Fibroblast of gingiva (primary cell): ENCODE measurements at places on chromosomes 3 and 15.

GRCh38 chr3:155217591-155217990 is 75.9 kb downstream of the STRIT1 start:
- DNase-seq = peak; percentile 61

DNA sequence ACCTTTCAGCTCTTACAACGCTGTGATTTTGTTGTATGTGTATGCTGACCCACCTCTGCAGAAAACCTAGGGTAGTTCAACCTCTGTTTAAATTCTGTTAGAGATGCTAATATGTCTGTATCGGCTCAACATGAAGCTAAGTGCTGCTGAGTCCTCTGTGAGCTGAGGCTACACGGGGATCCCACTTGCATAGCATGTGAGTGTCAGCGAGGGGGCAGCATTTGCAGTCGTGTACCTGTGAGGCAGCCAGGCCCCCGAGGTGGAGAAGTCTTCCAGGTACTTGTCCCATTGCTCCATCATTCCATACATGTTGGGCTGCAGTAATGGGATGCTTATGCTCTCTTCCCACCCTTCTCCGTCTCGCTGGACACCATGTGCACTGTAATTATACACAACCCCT is 3.7 kb downstream of the MKRN2OS start:
- no peak for DNase-seq

DNA sequence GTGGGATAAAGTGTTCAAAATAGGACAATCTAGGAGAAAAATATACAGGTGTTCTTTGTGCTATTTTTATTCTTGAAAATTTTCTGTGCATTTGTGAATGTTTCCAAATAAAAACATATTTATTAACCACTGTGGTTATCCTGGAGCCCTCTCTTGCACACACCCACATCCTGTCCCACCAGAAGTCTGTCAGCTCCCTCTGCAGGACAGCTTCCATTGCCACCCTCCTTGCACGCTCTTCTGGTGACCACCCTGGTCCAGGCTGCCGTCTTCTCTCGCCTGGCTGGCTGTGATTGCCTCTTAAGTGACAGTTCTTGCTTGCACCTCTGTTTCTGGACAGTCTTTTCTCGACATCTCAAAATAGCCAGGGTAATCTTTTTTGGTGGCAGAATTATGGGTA is 394.0 kb downstream of the LRTM1 start:
- no peak for DNase-seq

DNA sequence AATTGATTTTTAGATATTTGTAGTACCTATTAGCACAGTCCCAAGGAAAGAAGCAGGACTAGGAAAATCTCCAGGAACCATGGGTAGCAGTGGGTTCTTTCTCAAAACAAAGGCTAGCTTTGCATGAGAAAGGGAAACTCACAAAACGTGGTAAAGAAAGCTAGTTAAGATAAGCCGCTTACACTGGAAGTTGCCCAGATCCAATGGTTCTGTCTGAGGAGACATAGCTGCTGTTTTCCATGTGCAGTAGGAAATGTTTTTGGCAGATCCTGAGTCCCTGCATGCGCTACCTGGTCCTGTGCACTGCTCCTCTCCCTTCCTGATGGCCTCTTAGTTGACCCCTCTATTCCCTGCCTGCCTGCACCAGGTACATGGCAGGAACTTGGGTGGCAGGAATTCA is 60.4 kb downstream of the TFG start:
- DNase-seq = no peak

- DNase-seq = no peak
Observed at GRCh38 chr3:13700889-13701288, 152.0 kb downstream of the FBLN2 start.

GRCh38 chr3:73511571-73512525 is 112.9 kb downstream of the PDZRN3 start:
- DNase-seq = no peak

GRCh38 chr15:59168536-59168935 is 38.1 kb upstream of the LDHAL6B start:
- DNase-seq = no peak

- DNase-seq = no peak
Observed at GRCh38 chr3:128709038-128709437, 16.9 kb upstream of the RAB7A start.

DNA sequence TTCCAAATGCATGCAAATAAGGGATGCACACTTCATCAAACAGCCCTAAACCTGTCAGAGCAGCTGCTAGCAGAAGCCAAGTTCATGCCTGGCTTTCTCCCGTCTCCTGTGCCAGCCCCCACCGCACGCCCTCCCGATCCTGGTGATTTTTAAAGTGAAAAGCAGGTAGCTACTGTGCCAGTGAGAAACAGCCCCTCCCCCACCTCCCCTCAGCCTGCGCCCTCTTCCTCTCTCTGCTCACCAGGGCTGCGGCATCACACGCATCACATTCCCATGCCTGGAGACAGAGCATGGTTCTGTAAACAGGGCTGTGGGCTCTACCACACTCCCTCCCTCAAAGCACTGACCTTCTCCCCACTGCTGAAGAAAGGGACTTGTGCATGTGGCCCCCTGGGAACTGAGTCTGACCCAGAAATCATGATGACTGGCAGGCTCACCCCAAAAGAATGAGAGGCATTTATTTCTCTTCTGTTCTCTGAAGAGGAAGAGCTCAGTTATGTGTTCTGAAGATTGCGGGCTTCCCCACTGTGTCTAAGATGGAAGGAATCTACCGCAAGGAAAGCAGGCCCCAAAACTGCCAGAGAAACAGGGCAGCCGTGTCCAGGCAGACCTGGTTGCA is 14.5 kb upstream of the SLC6A1 start:
- DNase-seq = no peak

- DNase-seq = no peak
Observed at GRCh38 chr3:192352142-192352541, 375.2 kb downstream of the FGF12 start.

DNA sequence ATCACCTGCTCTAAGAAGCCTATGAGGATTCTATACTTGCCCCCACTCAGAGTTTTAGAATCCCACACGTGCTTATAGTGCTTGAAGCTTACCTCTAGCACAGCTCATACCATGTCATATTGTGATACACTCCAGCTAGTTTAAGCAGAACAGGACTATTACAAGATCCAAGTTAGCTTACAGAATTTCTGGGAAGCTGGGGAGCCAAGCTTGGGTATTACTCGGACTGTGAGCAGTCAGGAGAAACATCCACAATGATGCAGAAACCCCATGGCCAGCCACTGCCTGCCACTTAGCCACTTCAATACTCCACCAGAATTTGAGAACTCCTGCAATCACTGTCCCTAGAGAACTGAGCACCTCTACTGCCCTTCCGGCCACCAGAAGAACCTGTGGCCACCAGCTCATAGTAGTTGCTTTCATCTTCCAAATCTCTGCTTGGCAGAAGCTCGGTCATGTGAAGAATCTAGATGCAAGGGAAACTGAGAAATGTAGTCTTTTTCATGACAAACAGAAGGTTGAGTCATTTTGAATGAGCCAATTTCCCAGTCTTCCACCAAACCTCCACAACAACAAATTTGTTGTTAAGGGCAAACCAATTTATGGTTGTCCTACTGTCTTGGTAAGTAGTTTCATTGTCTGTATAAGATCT is 27.7 kb upstream of the SSR3 start:
- DNase-seq = no peak

GRCh38 chr3:10284496-10284895 is 8.3 kb downstream of the GHRL start:
- DNase-seq = no peak

- peak; percentile 89 for DNase-seq
Observed at GRCh38 chr3:48694610-48695392, 9.1 kb upstream of the NCKIPSD start.

DNA sequence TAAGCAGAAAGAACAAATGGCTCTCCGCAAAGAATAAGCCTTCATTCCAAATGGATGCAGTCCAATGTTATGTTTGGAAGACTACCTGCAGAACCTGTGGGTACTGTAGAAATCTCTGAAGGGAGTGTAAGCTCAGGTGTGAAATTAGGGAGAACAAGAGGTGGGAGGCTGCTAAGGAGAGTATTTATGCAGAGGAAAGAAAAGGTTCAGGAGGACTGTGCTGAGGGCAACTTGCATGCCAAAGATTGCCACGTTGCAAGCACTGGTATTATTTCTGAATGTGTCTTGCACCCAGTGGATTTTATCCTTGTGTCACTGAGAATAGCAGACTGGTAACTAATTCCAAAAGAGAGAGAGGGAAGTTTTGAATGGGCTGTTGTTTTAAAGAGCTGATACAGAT is 144.1 kb downstream of the ITPR1 start:
- no peak for DNase-seq

- DNase-seq = peak; percentile 47
Observed at GRCh38 chr3:114454551-114455251, 160.9 kb downstream of the TIGIT start.

GRCh38 chr3:36215241-36215640 is 165.1 kb upstream of the STAC start:
- no peak for DNase-seq

DNA sequence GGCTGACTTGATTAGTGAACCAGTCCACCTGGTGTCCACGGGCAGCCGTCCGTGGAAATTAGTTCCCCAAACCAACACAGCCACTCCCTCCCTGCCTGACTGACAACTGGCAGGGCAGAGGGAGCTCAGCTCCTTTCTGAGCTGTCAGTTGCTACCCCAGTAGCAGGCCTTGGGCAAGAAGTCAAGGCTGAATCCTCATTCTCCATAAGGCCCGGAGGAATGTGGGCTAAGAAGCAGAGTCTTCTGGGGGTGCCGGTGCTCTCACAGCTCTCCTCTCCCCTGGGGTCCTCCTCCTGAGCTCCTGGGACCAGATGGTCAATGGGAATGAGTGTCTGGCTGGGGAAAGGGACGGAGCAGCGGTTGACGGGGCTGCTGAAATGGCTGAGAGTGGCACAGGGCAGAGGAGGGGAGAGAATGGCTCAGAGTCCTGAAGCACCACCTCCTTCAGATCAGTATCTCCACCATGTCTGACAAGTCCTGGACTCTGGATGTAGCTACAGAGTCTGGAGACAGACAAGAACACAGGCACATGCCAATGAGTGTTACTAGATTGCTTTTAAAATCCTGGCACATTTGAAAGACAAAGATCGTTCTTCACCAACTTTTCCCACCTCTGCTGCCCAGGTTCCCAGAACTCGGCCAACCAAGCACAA is 16.9 kb downstream of the AMOTL2 start:
- DNase-seq = no peak

DNA sequence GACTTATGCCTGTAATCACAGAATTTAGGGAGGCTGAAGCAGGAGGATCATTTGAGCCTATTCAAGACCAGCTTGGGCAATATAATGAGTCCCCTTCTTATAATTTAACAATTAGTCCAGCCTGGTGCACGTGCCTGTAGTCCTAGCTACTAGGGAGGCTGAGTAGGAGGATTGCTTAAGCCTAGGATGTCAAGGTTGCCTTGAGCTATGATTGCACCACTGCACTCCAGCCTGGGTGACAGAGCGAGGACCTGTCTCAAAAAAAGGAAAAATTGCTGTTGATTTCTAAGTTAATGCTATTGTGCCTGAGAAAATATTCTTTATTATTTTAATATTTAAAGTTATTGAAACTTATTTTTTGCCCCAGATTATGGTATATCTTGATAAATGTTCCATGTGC is 159.0 kb downstream of the NLGN1 start:
- no peak for DNase-seq

GRCh38 chr15:65916664-65917406 is 47.5 kb downstream of the RAB11A start:
- peak; percentile 59 for DNase-seq

- no peak for DNase-seq
Observed at GRCh38 chr15:78927077-78927790, 17.6 kb downstream of the CTSH start.

DNA sequence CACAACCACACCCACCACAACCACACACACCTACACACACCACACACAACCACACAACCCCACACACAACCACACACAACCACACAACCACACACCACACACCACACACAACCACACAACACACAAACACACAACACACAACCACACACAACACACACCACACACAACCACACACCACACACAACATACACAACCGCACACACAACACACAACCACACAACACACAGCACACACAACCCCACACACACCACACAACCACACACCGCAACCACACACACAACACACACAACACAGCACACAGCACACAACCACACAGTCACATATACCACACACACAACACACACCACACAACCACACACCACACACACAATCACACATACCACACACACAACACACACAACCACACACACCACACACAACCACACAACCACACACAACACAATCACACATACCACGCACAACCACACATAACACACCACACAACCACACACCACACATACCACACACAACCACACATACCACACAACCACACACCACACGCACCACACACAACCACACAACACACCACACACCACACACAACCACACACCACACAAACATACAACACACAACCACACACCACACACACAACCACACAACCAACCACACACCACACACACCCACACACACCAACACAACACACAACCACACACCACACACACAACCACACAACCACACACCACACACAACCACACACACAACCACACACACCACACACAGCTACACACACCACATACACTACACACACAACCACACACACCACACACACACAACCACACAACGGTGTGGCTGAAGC is 23.7 kb downstream of the CPN2 start:
- DNase-seq = no peak

- DNase-seq = no peak
Observed at GRCh38 chr3:197552198-197552597, 3.6 kb downstream of the BDH1 start.

GRCh38 chr3:13462125-13462629 is 17.9 kb upstream of the HDAC11 start:
- no peak for DNase-seq

- DNase-seq = no peak
Observed at GRCh38 chr3:21641959-21642358, 109.1 kb downstream of the ZNF385D start.

GRCh38 chr3:16329826-16330129 is 64.8 kb downstream of the OXNAD1 start:
- no peak for DNase-seq

DNA sequence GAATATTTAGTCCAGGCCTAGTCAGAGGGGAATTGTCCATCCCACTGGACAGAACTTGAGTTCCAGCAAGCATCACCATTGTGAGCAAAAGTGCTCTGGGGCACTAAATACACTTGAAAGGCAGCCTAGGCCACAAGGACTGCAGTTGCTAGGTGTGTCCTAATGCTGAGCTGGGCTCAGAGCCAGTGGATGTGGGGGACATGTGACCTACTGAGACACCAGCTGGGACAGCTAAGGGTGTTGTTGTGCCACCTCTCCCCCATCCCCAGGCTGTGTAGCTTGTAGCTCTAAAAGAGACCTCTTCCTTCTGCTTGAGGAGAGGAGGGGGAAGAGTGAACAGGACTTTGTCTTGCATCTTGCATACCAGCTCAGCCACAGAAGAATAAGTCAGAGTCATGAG is 120.9 kb downstream of the DTWD1 start:
- DNase-seq = no peak

- no peak for DNase-seq
Observed at GRCh38 chr15:74725845-74726773, 781 bp upstream of the CYP1A1 start.

DNA sequence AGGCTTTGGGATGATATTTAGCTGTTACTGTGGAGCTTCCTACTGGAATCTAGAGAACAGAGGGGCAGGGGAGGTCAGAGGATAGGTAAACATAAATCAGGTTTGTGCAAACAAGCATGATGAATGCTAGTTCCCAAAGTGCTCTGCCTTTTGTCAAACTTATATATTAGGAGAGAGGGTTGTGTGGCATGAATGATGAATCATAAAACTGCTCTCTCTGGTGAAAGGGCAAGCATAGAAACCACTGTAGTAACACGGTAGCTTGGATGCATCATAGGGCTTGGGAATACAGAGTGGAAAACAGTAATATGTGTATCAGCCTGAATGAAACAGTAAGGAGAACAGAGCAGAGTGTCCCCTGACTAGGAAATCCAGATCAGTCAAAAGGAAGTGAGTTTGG is 486.7 kb downstream of the IL5RA start:
- no peak for DNase-seq
